T follicular helper cell (primary cell): ENCODE measurements at places on chromosomes 1 and 21.

DNA sequence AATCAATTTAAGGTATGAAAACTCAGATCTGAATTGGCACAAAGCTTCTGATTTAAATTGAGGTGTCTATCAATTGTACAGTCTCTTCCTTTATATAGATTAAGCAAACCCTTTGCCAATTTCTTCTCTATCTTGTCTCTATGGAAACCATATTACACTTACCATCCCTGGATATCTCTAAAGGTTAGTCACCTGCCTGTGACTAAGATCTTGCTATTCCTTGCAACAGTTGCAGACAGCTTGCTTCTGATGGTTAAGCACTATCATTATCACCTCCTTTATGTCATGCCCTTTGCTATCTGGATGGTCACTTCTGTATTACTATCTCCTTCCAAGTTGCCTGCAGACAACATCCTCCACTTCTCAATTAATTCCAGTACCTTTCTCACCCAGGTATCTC, 998.6 kb upstream of the B3GALT2 start:
- no peak for DNase-seq

DNA sequence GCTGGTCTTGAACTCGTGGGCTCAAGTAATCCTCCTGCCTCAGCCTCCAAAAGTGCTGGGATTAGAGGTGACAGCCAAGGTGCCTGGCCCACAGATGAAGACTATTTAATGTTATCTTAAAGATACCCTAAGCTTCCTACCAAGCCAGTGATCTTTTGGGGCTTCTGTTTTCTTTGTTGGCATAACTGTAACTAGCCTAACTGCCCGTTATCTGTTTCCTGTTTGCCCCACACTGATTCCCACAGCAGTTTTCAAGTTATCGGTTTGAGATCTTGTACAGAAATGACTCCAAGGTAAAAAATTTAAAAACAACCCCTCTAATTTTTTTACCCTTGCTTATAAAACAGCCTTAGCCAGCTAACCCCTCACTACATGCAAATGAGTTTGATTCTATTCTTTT, 12.4 kb downstream of the SELL start:
- DNase-seq, result no peak

DNA sequence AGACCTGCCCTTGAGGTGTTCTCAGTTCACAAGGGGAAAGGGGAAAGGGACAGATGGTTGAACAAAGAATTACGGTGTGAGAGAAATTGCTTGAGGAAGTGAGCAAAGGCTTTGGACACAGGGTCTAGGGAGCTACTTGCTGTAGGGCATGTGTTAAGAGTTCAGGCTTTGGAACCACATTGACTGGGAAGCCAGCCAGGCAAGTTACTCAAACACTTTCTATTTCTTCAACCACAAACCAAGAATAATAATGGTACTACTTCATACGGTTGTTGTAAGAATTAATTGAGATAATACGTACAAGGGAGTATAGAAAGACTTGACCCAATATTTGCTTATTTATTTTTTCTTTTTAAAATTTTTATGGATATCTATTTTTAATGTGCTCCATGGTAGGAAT, 26.6 kb downstream of the AK4 start:
- no peak for DNase-seq

DNA sequence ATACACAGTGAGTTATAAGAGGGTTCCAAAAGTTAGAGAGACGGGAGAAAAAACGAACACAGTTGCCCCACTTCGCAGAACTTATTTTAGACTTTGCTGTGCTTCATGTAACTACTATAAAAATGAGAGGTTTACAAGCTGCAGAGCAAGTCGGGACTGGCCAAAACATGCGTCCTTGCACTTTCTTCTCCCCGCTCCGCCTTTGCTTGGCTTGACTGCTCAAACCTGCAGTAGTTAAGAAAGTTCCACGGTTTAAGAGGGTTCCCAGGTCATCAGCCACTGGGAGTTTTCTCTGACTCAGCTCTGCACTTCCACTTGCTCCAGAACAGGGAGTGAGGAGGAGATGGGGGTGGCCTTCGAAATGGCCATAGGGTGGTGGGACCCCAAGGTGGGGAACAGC, 36.2 kb downstream of the CLIC6 start:
- no peak for DNase-seq

DNA sequence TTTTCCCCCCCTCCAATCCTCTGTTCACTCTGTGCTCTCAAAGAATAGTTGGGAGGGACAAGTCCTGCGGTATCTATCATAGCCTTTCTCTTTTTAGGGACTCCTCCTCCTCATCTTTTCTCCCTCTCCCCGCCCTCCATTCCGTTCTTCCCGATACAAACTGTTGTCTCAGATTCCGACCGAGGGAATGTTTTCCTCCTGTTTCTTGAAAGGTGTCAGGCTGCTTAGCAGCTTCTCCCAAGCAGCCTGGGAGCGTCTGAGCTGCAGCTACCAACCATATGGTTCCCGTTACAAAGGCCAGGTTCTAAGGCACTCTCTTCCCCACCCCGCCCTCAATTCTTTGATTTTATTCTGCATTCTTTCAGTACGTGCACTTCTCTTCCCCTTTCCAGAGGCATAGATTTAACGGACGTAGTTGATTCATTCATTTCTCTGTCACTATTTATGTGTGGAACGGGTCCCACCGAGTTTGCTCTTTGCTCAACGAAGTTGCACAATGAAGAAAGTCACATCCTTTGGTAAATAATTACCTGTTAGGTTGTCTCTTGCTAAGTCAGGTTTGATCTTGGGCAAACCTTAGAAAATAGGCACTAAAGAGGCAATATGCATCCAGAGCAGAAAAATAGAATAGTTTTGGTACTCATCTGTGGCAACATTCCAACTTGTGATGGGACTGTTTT, 2.8 kb downstream of the ADGRL2 start:
- no peak for DNase-seq

- DNase-seq, result no peak
These were observed 9.1 kb upstream of the PCNX2 start for GRCh38 chr1:233304489-233305102.

- no peak for DNase-seq
These were observed 210.8 kb upstream of the PROX1 start for GRCh38 chr1:213776969-213777368.

DNA sequence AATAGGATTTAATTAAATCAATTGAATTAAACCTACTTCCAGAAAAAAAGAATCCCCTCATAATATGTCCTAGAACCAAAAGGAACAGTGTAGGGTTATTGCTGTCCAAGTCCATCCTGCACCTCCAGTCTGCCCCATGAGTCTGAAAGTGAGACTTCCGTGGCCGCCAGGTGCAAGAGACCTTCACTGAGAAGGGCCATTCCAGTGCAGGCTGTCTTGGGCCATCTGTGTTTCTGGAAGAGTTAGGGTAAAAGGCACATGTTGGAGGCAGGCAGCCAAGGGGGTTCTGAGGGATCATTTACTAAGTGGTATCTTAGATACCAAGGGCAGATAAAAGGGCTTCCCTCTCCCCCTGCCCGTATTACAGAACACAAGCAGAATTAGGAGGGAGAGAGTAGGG, 31.0 kb downstream of the UBE2T start:
- no peak for DNase-seq

- no peak for DNase-seq
These were observed 7.9 kb upstream of the ADORA3 start for GRCh38 chr1:111511370-111511769.

- no peak for DNase-seq
These were observed 29.5 kb downstream of the HLX start for GRCh38 chr1:220908757-220909156.

DNA sequence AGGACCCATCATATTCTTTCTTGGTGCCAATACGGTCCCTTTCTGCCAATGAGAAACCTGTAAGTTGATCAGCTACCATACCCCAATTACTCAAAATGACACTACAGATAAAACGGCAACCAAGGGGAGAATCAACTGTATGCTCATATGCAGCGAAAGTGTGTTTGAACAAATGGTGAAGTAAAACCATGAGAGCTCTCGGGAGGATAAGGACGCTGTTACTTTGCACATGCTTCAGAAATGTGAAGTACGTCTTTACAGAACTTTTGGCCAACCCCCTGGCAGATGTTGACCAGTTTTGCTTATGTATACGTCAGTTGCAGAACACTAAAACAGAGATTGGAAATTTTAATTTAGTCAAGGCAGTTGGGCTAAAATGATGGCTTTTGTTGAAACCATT, 79.6 kb downstream of the PROX1 start:
- no peak for DNase-seq
